ENCODE measurements at places on chromosomes 16 and 17. TPM values are rescaled to one million over a fixed set of nuclear protein-coding genes. Genes with fewer than 3 reads are reported as not detected.

Gene ATP2A1
- not detected for total RNA-seq

Gene SSTR5
- total RNA-seq: not detected

Gene AATK
- 0.28 TPM for total RNA-seq

Gene PRRT2
- total RNA-seq: not detected

Gene NECAB2
- 0.42 TPM for total RNA-seq

Gene RBFOX1
- not detected for total RNA-seq

Gene ITGB4
- total RNA-seq: 873 TPM

Gene PERCC1
- total RNA-seq: not detected

Gene KRT40
- not detected for total RNA-seq

Gene ALOX15B
- 50.2 TPM for total RNA-seq

Gene SYT17
- 3.0 TPM for total RNA-seq

Gene LRRC37A2
- 0.42 TPM for total RNA-seq

Gene MYH2
- not detected for total RNA-seq

Gene EPN3
- 30.8 TPM for total RNA-seq

Gene TMEM235
- not detected for total RNA-seq

Gene MYH3
- total RNA-seq: 0.35 TPM

Gene COG8
- 27.7 TPM for total RNA-seq

Gene ATPAF2
- 15.6 TPM for total RNA-seq
